ENCODE measurements at places on chromosomes 3 and 15.
A peak's percentile ranks its signal among the peaks of the same experiment; 100 is the strongest.

DNA sequence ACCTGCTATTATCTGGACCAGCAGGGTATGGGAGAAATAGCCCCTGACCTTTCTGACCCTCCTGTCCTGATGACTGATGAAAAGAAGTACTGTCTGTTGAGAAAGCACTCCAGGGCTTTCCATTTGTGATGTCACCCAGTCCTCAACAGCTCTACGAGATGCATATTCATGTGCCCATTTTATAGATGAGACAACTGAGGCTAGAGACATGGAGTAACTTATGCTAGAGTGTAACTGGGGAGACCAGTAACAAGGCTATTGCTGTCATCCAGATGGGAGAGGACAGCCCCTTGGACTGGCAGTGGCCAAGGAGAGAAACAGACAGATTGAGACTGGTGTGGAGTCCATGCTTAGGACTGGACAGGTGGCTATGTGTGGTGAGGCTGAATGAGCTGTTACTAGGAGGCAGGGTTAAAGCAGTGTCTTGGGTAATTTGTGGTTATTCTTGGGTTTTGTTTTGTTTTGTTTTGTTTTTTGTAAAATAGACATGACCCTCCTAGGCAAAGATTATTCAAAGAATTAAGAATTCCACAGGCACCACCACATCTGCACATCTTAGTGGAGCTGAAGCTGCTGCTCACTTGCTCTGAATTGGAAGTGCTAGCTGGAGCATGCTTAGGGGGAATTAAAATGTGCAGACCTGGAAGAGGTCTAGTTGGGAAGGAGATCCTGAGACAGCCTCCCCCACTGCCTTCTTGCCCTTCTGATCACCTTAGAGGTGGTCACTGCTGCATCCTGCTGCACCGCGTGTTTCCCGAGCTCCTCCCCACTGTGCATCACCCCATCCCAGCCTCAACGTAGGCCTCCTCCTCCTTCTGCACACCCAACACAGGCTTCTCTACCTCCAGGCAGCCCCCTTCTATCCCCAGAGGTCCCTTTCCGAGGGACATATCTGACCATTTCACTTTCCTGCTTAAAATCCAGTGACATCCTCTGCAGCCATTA is 8.4 kb downstream of the HRH1 start:
- DNase-seq: peak; percentile 29

DNA sequence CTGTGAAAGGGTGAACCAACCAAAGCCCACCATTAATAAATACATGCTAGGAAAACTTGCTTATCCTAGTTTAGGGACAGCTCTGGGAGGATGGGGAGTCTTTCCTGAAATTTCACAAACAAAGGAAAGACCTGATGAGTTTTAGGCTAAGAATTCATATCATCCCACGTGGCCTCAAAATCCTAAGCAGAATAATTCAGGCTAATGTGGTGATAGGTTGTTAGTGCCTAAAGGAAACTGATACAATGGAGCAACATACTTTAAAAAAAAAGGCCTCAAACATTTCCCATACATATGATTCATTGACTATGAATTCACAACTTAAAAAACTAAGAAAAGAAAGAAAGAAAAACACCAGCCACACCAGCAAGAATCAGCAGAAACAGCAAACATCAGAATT is 126.9 kb upstream of the CNTN4 start:
- no peak for DNase-seq

DNA sequence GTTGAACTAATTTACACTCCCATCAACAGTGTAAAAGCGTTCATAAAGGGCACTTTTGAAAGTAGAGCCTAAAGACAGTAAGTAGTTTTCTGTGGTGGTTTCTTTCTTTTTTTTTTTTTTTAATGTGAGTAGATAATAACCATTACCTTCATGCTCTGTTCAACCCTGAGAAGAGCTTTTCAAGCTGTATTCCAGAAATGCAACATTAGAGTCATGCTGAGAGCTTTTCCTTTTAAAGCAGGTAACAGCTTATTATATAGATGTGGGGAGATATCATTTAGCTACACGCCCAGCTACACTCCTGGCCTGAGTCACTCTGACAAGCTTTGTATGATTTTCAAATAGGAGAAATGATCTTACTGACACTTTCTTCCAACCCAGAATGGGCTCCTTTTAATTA is 96.2 kb upstream of the ARHGEF26 start:
- DNase-seq: no peak

- DNase-seq: peak; percentile 82
Measured at GRCh38 chr3:71681224-71681668, 44.0 kb downstream of the EIF4E3 start.

- peak; percentile 65 for DNase-seq
Measured at GRCh38 chr15:91426412-91426811, 326.4 kb downstream of the SV2B start.

DNA sequence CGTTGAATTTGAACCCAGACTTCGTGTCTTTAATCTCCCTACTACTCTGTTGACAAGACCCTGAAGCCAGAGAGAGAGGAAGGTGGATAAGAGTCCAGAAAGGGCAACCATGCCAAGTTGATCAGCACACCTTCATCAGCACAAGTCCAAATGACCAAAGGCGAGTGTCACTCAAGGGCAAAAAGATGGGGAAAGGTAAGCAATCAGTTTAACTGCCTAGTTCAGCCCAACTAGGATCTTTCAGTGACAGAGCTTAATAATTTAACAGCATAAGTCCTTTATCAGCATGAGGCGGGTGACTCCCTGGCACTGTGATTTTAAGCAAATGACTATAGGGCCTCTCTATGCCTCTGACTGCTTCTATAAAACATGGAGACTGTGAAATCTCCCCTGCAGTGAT is 6.2 kb downstream of the SUCLG2 start:
- DNase-seq: no peak

GRCh38 chr15:89680282-89680873 is 1.2 kb upstream of the PLIN1 start:
- DNase-seq: peak; percentile 48

- no peak for DNase-seq
Measured at GRCh38 chr3:41746215-41746614, 215.7 kb downstream of the ULK4 start.

- DNase-seq: no peak
Measured at GRCh38 chr3:133914839-133915600, 19.3 kb upstream of the RAB6B start.

DNA sequence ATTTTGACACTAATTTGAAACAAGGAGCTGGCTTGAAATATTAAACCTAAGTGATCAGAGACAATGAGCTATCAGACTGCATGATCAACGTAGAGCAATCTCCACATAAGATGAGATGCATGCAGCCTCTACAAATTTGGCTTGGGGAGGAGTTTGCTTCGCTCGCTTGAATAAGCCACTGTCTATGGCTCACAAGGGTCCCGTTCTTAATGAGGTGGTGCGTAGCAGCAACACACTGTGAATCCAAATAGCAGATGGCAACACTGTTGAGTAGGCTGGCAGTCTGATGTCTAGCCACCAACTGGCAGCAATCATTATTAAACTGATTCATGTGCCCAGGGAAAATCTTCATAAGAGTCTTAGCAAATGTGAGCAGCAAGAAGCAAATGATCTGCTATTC is 125.4 kb upstream of the CCDC54 start:
- DNase-seq: no peak

DNA sequence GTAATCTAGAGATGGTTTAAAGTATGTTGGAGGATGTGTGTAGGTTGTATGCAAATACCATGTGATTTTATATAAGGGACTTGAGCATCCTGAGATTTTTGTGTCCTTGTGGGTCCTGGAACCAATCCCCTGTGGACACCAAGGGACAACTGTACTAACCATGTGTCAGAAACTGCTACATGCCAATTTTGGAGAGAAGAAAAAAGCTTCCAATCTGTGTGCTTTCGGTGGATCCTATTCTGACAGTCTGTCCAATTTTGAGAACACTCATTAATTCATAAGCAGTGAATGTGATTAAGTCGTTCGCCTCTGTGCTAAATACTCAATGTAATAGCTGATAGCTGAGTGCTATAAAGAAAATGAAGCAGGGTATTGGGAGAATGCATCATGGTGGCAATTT is 61.6 kb downstream of the RBM6 start:
- DNase-seq: no peak

DNA sequence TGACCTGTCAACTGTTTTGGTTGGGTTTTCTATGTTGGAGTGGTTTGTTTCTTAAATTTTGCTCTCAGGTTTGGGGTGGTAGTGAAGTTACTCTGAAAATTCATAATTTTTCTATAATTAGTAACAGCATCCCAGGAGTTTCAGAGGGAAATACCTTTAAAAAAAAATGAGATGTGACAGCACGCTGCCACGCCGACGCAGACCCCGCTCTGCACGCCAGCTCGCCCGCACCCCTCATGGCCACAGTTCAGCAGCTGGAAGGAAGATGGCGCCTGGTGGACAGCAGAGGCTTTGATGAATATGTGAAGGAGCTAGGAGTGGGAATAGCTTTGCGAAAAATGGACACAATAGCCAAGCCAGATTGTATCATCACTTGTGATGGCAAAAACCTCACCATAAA is 34.6 kb downstream of the AKAP13 start:
- DNase-seq: no peak

DNA sequence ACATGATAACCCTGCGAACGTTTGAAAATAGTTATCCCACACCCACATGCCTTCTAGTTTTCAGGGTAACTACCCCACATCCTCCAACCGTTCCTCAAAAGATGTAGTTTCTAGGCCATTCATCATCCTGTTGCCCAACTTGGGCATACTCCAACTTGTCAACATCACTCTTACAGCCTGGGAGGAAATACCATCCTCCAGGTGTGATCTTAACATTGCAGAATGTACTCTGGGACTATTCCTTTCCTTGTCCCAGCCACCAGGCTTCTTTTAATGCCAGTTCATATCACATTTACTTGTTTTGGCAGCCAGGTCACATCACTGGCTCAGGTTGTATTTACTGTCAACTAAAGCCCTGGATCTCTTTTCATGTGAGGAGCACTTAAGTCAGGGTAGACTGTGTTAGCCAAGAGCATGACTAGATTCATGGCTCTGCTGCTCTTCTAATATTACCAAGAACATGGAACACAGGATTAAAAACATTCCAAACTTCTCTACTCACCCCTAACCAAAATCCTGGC is 4.0 kb upstream of the DENND6A start:
- no peak for DNase-seq

GRCh38 chr15:82709081-82709420 is 624 bp downstream of the AP3B2 start:
- peak; percentile 31 for DNase-seq

- DNase-seq: no peak
Measured at GRCh38 chr3:56822501-56822900, 20.8 kb upstream of the ARHGEF3 start.

DNA sequence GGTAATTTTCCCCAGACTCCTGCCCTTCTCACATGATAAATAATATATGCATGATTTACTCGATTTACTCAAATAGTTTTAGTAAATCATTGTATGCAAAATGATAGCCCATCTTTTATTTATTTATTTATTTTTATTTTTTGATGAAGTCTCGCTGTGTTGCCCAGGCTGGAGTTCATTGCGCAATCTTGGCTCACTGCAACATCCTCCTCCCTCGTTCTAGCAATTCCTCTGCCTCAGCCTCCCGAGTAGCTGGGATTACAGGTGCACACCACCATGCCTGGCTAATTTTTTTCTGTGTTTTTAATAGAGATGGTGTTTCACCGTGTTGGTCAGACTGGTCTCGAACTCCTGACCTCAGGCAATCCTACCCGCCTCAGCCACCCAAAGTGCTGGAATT is 343.8 kb upstream of the PLSCR5 start:
- DNase-seq: no peak

GRCh38 chr3:130963444-130963843 is 63.2 kb downstream of the ASTE1 start:
- no peak for DNase-seq

GRCh38 chr3:106881186-106881585 is 496.1 kb upstream of the CCDC54 start:
- no peak for DNase-seq

- DNase-seq: no peak
Measured at GRCh38 chr3:73235768-73236167, 174.3 kb downstream of the EBLN2 start.

DNA sequence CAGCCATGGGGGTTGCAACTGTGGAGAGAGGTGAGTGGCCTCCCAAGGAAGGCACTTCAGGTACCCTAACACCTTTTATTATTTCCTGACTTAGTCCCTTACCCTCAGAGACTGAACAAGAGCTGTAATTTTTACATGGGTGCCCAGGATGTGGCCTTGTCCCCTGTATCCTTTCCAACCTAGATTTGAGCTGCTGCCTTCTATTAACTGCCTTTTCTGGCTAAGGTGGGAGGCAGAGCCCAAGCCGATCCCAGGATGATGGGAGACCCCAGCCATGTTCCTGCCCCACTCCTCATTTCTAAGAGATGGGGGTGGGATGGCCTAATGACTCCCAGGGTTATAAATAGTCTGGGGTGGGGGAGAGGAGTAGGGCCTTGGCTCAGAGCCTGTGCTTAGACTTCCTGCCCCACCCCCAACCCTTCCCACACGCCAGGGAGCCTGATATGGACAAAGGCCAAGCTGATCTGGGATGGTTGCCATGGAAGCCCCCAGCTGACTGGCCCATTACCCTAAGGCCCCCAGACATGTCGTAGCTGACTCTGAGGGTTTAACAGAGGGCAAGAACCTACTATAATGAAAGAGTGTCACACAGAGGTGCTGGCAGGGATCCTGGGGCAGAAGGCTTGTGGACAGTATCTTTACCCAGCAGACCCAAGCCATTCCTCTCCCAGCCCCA is 1.9 kb downstream of the KLHDC8B start:
- DNase-seq: peak; percentile 38

GRCh38 chr3:7682822-7683229 is 818.8 kb upstream of the LMCD1 start:
- DNase-seq: peak; percentile 50

- DNase-seq: no peak
Measured at GRCh38 chr15:73226093-73226814, 142.5 kb downstream of the HCN4 start.

- DNase-seq: peak; percentile 53
Measured at GRCh38 chr15:69451951-69452691, 497 bp upstream of the RPLP1 start.

DNA sequence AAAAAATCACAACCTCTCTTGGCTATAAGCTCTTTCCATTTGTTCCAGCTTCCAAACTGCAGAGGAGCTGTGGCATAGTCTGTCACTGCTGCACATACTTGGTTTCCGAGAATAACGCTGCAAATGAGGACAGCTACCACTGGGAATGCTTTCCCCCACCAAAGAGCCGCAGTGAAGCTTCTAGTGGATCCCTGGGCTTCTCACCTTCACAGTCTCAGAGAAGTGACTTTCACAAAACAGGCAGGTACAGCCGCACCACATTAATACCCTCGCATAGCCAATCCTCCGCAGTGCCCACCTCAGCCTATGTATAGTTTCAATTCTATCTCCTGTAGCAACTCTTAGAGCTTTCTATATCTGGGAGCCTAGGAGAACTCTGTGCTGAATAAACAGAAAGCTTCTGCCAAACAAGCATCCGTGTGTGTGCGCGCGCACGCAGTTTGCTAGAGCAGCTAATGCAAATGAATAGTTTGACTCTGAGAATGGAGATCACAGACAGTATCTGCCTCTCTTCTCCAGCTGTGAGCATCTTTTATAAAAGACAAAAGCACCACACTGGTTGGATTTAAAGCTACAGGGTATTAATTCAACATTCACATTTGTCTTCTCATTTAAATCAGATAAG is 81.9 kb upstream of the PLXND1 start:
- DNase-seq: no peak

- no peak for DNase-seq
Measured at GRCh38 chr15:49428409-49429095, 5.5 kb downstream of the FGF7 start.
